ENCODE measurements at places on chromosomes 4 and X.

DNA sequence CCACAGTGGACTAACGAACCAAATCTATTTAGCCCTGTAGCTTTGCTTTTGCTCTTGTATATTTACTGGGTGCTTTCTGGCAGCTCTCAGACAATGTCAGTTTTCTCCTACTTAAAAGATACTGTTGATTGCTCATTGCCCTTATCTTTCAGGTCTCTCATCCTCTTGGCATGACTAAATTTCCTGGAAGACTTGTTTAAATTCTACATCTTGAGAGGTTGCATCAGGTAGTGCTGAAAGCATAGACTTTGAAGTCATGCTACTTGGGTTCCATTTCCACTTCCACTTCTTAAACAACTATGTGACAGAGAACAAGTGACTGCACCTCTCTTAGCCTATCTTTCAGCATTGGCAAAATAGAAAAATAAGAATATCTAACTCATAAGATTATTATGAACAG is 8.4 kb downstream of the TDO2 start:
- no peak for DNase-seq

DNA sequence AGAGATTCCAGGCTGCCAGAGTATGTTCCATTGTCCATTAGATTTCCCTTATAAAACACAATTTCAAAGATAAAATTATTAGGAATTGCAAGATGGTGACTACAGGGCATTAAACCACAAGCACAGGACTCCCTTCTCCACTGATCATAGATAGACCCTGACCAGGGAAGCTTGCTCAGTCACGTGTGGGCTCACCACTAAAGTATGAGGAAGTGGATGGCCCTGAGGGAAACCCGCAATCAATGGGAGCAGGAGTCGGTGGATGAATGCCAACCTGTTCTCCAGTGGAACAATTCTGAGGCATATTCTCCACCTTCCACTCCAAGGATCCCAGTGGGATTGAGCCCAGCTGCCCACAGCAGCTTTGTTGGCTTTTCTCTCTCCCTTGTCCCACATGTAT is 515.7 kb downstream of the BCOR start:
- no peak for DNase-seq

- DNase-seq = no peak
Observed at GRCh38 chr4:164734484-164734883, 19.4 kb upstream of the SMIM31 start.

- no peak for DNase-seq
Observed at GRCh38 chr4:84342161-84342560, 156.9 kb downstream of the NKX6-1 start.
